Esophagus muscularis mucosa (tissue), 4 donors: ENCODE measurements at places on chromosomes 1 and 21. TPM values are rescaled to one million over a fixed set of nuclear protein-coding genes. Genes with fewer than 3 reads are reported as not detected.

DNA sequence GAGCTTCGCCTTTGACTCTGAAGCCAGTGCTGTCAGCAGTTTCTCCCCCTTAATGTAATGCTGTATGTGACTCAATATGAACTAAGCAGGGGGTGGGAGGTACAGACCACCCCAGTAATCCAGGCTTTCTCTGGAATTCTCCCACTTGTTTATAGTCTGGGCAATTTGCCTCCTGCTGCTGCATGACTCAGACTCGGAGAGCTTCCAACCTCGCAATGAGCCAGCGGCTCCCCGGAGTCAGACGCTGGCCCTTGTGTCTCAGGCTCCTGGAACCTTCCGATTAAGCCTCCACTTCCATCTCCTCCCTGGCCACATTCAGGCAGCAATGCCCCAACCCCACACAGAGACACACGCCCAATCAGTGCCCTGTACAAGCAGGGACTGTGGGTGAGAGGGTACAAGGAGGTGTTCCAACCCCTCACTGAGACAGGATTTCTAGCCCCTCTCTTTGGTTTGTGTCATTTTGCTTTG, 471.7 kb upstream of the VAMP3 start:
- DNase-seq = peak; percentile 91

GRCh38 chr1:66542811-66543767, 9.1 kb downstream of the SGIP1 start:
- DNase-seq = no peak

GRCh38 chr1:61042466-61043009, 39.8 kb upstream of the NFIA start:
- DNase-seq = no peak

The ETV3L gene
- not detected for total RNA-seq

The OR2L3 gene
- not detected for total RNA-seq

The LRRC71 gene
- total RNA-seq = not detected

GRCh38 chr21:45875881-45876280, 105.7 kb upstream of the COL6A1 start:
- no peak for DNase-seq

DNA sequence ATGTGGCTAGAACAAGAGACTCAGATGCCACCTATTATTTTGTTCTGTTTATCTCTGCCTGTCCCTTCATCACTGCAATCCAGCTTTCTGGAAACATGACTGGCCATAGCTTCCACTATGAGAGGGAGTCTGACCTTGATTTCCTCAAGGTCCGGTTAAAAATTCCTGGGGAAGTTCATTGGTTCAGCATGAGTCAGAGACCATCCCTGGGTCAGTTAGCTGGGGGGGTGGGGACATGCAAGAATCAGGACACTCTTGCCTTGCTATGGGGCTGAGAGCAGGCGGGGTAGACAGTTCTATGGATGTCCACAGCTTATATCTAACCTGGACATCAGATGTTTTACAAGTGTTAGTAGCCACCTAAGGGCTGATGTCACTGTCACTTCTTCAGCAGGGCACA, 81.1 kb downstream of the TENT5C start:
- DNase-seq = no peak

DNA sequence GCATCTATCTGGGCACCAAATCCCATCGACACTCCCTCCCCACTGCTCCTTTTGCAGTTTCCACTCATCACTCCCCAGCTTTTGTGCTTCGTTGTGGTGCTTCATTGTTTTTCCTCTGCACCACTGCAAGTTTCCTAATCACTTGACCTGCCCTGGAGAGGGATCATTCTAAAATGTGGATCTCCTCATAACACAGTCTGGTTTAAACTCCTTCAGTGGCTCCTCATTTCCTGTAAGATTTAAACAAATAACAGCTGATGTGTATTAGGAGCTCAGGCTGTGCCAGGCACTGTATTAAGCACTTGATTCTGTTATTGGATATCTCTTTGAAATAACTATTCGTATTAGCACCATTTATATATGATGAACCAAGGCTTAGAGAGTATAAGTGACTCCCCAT, 51.3 kb downstream of the MAP10 start:
- DNase-seq = no peak

The HAO2 gene
- not detected for total RNA-seq

The MTARC1 gene
- 4.2 TPM for total RNA-seq

The SPRR4 gene
- total RNA-seq = not detected

- DNase-seq = no peak
Observed at GRCh38 chr1:102790997-102791396, 317.3 kb downstream of the COL11A1 start.

The CACNA1E gene
- 0.17 TPM for total RNA-seq

The ZNF672 gene
- total RNA-seq = 41.4 TPM

The VCAM1 gene
- 7.6 TPM for total RNA-seq

DNA sequence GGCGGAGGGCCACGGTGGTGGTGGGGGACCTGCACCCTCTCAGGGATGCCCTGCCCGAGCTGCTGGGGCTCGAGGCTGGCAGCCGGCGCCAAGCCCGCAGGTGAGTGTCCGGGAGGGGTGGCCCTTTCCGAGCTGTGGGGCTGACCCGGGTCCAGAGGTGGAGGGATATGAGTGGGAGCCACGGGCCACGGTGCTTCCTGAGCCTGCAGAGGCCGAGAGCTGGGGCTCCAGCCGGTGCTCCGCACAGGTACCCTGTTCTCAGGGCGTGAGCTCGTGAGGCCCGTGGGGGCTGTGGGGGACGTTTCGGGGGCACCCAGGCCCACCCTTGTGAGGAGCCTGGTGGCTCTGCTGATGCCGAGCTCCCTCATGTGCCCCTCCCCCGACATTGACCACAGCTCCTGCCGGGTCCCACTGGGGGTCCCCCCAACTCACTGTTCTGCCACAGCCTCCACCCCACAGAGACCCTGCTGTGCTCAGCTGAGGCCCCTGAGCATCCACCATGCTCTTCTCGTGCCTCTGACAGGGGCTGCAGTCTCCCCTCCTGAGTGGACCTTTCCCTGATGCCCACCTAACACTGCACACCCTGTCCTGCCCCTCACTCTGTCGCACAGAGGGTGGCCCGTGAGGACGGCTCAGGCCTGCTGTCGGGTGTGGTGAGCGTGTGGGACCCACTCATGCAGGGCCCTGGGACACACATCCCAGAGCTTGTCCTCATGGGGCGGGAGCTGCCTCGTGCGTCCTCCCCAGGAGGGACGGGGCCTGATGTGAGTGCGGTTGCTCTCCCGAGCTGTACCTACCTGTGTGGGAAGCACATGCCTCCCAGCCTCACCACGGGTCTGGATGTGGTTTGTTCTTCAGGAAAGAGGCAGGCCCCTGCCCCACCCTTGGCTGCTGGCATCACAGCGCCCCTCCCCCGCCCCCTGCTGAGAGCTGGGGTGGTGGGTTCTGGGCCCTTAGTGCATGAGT, 27.5 kb downstream of the SLX9 start:
- DNase-seq = no peak

GRCh38 chr1:15279576-15280230, 32.7 kb downstream of the FHAD1 start:
- no peak for DNase-seq

DNA sequence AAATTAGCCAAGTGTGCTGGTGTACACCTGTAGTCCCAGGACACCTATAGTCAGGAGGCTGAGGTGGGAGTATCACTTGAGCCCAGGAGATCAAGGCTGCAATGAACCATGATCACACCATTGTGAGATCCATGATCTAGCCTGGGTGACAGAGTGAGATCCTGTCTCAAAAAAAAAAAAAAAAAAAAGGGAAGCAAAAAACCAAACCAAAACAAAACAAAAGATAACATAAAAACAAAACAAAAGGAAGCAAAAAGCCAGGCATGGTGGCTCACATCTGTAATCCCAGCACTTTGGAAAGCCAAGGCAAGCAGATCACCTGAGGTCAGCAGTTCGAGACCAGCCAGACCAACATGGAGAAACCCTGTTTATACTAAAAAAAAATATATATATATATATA, 9.4 kb upstream of the AKR1A1 start:
- DNase-seq = no peak

The SLC50A1 gene
- 15.6 TPM for total RNA-seq

DNA sequence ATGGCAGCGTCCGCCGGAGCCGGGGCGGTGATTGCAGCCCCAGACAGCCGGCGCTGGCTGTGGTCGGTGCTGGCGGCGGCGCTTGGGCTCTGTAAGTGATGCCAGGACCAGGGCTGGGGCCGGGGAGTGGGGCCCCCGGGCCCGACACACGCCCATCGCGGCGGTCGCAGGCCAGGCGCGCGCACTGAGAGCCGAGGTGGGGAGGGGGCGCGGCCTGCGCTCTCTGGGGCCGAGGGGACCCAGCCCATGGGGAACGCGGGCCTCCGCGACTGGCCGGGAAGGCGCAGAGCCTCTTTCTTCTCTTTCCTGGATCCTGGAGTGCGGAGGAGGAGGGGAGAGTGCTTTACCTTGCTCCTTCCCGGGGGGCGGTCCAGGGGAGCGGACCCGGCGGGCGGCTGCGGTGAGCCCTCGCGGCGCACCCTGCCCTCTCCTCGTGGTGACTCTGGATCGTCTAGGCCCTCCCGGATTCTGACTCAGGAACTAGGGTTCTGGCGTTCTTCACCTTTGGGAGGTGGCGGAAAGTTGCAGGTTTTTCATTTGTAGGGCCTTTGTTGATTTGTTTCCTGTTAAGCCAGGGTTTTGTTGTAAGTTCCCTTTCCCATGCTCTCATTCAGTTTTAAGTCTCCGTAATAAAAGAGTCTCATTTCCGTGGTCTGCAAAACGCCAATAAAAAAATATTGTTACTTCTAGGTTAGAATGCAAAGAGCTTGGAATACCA, 529 bp downstream of the MPZL1 start:
- DNase-seq = no peak

DNA sequence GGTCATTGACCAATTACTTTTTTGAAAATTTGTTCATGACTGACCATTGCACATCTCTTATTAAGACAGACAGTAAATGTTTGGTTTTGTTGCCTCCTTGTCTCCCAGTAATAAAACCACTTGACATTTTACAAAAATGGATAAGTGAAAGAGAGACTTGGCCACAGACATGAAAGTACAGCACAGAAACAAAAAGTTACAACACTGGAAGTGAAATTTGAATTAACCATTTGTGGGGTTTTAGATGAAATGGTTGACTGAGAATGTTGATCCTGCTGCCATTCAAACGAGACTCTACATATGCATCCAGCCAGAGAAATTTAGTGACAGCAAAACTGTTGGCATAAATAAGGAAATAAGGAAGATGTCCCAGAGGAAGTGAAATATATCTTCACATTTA, 79.3 kb upstream of the B3GALT2 start:
- no peak for DNase-seq

The EFCAB7 gene
- 6.7 TPM for total RNA-seq

The ATP1A4 gene
- 0.98 TPM for total RNA-seq

DNA sequence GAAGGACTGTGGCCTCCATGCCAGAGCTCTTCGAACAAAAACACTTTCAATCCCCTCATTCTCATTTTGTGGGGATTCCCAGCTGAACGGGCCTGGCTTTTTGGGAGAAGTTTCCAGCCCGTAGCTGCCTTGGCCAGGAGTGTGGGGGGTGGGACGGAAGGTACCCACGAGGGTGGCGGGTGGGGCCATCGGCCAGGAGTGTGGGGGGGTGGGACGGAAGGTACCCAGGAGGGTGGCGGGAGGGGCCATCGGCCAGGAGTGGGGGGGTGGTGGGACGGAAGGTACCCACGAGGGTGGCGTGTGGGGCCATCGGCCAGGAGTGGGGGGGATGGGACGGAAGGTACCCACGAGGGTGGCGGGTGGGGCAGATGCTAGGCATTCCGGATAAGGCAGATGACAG, 71.7 kb upstream of the ZBTB18 start:
- no peak for DNase-seq

The C4BPA gene
- total RNA-seq = 0.52 TPM

DNA sequence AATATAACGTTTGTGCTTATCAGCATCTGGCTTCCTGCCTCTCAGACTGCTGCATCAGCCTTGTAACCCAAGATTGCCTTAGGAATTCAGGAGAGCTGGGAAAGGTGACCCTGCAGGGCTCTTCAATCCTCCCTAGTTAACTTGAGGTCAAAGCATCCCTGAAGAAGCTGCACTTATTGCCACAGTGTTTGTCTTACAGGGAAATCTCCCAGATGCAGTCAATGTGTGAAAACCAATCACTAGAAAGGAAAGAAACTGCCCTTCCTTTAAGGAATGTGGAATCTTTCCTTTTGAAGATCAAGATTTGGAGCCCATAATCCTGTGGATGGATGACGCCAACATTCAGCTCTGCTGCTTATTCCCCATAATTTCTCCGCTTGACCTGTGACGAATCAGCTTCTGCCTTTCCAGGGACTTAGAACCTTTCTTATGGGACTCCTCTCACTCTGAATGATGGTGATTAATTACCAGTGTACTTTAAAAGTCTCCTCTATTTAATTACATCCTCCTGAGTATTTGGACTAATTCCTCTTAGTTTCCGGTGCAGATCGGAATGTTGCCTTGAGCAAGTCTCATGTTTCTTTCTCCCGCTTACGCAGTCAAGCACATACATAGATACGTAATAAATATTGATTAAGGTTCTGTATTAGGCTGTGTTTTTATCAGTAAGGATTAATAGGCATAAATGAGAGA, 14.4 kb downstream of the ADAMTS5 start:
- DNase-seq = no peak

GRCh38 chr1:80293818-80294217, 1287.3 kb upstream of the ADGRL4 start:
- DNase-seq = no peak

The SPATA45 gene
- total RNA-seq = not detected

The OR2T11 gene
- total RNA-seq = not detected

The KRTAP23-1 gene
- not detected for total RNA-seq

DNA sequence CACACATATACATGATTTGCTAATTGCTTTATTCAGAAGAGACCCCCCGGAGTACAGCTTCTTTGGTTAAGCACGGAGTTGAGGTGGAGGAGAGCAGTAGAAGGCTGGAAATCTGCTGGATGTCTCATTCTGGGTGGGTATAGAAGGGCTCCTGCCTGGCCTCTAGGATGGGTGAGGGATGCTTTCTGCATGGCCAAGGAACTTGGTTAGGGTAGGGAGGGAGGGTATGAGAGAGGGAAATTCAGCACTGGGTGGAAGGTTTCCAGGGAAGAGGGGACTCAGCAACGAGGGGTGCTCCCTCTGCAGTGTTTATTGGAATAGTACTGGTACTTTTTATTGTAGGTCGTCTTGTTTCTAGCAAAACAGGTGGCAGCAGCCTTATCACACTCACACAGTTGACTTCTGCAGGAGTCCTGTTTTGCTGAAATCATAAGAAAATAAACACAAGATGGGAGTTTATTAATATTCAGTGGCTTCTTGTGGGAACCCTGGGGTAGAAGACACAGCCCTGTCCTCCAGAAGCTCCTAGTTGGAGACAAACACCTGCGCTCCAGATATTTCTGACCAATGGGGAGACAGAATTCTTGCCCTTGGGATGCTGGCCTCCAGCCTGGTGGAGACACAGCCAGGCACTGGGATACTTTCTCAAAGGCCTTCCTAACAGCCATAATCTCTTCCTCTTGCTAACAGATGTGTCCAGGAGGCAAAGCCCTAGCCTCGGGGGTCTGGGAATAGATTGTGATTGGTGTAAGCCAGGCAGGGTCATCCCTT, 3.8 kb downstream of the PLA2G2A start:
- no peak for DNase-seq

- no peak for DNase-seq
Observed at GRCh38 chr1:86616433-86616832, 69.6 kb downstream of the CLCA4 start.

- no peak for DNase-seq
Observed at GRCh38 chr1:76124196-76124595, 49.6 kb downstream of the ST6GALNAC3 start.

The RXFP4 gene
- not detected for total RNA-seq

The LRRC38 gene
- not detected for total RNA-seq
